HTR-8/SVneo (cell line): ENCODE measurements at places on chromosomes 1 and 21.
A peak's percentile ranks its signal among the peaks of the same experiment; 100 is the strongest.

DNA sequence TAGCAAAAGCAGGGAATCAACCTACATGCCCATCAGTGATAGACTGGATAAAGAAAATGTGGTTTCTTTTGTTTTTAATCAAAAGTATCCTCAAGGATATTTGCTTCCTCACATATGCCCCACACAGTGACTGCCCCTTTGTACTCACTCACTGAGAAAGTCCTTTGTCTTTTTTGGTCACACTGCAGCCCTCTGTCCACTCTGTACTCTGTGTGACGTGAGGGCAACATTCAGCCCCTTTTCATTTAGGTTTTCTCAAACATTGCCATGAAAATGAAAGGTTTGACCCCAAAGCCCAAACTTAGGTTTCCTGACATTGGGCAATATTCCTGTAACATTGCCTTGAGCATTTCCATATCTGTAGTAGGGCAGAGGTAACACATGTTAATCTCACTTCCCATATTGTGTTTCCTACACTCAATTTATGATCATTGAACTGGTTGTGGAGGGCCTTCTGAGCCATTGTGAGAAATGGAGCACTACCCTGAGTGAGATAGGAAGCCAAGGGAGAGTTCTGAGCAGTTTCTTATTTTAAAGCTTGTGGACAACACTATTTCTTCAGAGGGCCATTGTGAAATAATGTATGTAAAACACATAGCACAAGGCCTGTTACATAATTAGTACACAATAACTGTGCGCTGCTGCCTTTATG is 501.9 kb upstream of the C1orf87 start:
- DNase-seq = no peak

DNA sequence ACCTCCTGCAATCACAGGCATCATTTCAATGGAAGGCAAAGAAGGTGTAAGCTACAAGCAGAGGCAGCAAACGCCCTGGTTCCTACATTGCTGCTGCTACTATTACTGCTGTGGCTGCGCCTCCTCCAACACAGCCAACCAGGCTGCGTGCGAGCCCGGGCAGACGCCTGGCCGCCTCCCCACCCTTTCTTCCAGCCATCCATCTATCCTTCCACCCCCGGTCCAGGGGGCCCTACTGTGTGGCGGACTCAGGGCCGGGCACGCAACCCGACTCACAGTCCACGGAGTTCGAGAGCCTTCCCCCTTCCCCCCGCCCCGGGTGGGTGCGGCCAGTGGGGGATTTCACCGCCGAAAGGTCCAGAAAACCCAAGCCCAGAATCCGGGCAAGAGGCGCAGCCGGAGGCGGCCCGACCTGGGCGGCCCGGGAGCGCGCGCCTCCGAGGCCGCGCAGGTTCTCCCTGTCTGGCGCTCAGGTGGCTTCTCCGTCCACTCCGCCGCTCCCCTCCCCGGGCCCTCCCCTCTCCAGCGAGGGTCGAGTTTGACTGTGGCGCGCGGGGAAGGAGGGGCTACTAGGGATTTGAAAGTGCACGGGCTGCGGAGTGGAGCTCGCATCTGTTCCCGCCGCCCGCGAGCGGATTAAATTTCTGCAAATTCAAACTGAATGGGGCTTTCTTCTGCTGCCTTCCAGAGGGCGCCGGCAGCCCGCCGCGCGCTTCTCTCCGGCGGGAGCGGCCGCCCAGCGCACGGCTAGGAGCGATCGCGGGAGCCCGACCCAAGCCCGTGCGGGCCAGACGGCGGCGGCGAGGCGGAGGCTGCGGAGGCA is at the start of gene HUNK:
Gene HUNK (plus strand): TSS at position 569 of the 823 bp plus-strand sequence. CDS start 655 bp downstream, outside the sequence.
- no peak for DNase-seq

GRCh38 chr1:26047278-26047874 is 1.5 kb upstream of the SLC30A2 start:
- DNase-seq = no peak

GRCh38 chr1:182210417-182210816 is 148.9 kb upstream of the ZNF648 start:
- no peak for DNase-seq

- no peak for DNase-seq
These were observed 204.1 kb downstream of the FMN2 start for GRCh38 chr1:240295811-240296210.

DNA sequence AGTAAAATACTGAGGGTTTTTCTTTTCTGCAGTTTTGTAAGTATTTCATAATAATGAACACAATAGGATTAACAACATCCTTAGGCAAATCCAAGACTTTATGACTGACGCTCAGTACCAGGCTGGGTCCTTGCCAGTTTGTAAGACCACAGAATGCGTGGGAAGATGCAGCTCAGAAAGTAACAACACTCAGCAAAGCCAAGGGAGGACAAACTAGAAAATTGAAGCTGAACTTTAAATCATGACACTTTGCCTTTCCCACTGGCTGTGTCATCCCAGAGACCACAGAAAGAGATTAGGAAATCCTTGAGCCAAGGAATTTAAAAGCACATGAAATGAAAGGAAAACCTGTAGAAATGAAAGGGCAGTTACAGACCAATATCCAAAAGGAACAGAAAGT is 426.3 kb upstream of the CHRM3 start:
- DNase-seq = peak; percentile 72

DNA sequence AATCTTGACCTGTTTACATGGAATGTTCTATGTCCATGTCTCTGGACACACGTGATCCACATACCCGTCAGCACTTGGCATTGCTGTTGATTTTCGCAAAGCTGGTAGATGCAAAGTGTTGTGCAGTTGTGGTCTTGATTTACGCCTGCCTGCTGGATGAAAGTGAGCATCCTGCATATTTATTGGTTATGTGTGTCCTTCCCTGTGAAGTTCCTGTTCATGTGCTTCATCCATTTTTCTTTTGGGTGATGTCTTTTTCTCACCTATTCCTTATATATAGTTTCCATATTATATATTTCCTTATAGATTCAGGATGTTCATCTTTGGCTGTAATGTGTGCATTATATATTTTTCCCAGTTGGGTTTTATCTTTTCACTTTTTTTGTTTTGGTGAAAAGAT is 6.5 kb downstream of the AGPAT3 start:
- no peak for DNase-seq

DNA sequence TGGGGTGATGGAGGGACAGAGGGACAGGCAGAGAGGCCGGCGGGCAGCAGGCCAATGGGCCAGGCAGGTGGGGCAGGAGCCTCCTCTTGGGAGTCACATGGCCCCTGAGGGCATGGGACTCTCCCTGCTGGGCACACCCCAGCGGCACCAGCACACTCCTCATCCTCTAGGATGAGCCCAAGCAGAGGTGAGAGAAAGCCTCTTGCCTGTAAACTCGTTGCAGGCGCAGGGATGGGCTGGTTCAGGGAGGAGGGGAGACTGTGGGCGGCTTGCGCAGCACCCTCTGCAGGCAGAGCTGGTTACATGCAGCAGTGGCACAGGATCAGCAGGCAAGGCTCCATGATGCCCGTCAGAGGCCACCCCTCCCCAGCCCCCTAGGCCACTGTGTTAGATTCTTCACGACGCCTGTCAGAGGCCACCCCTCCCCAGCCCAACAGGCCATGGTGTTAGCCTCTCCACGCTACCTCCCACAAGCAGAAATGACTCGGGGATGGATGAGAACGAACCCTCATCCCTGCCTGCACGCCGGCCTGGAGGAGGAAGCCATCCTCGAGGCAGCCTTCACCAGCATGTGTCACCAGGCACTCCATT is 209.7 kb upstream of the VAMP3 start:
- no peak for DNase-seq

DNA sequence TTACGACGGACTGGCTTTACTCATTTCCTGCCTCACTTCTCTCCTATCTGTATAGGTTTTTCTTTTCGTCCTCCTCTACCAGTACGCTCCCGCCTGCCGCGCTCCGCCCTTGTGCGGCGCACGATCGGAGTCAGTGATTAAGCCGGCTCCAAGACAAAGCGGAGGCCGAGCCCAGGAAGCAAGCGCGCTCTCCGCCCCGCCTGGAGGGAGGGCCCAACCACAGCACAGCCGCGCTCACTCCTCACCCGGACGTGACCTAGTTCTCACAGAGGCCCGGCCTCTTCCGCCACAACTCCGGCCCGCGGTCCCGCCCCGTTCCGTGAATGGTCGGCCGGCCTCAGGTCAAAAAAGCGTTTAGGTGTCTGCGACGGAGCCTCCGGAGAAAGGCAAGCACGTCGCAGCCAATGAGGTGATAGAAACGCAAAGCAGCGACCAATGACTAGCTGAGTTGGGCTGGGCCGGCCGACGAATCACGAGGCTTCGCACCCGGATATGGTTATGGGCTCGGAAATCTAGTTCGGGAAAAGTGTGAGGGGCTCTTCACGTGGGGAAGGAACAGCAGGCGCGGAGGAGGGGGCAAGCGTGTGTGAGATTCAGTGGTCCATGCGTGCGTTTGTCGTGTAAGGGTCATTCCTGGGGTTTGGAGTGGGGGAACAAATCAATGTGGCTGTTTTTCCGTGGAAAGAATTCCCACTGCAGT is at the start of gene METTL13:
Gene METTL13 (plus strand): TSS at position 485 of the 700 bp plus-strand sequence. CDS start 308 bp downstream, outside the sequence.
- peak; percentile 98 for DNase-seq

GRCh38 chr1:50822035-50822776 is 137.9 kb downstream of the FAF1 start:
- no peak for DNase-seq

DNA sequence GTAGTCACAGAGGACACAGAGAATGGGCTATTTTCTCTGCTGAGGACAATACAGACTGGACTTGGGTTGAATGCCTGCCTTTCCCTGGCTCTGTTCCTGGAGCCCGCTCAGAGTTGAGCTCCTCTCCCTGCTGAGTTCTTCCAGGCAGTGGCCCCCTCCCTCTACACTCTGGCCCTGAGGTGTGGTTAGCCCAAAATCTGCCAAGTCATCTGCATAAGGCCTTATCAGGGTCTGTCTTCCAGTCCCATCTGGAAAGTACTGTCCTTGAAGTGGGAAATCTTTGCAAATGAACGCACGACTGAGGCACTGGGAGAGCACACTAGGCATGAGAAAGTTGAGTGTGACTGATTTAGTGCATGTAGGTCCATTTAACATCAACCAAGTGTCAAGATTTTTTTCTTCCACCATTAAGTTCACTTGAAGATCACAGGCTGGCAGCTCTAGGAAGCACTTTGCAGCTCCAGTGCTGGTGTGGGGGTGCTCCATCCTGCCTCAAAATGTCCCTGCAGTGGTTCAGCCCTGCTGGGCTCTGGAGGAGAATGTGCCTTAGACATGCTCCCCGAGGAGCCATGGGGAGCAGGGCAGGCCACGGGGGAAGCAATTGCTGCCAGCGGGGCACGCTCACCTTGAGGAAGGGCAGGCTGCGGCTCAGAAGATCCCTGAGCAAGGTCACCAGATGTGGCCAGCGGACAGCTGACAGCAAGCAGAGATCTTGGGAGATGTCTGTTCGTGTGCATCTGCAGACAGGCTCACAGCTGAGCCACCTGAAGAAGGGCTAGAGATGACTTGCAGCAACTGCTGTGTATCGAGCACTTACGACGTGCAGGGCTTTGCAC is 41.5 kb downstream of the IER5 start:
- no peak for DNase-seq

GRCh38 chr21:28768753-28769152 is 223.9 kb downstream of the LTN1 start:
- DNase-seq = no peak

- no peak for DNase-seq
These were observed at the start of gene KRTAP20-3 for GRCh38 chr21:30642564-30642963. Gene KRTAP20-3, plus strand, starts transcription at chr21:30642864.

DNA sequence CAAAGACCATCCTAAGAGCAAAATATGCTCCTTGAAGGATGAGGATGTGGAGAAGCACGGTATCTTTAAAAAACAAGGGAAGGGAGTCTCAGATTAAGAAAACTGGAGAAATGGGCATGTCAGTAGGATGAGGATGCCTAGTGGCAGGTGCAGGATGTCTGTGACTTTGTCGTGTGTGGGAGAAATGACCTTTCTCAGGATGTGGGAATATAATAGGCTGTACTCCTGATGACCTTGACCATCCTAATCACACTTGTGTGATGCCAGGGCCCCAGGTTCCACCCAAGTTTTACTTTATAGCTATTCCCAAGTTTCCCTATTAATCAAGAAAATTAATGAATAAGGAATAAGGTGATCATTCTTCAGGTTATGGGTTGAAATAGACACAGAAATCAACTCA is 12.9 kb downstream of the C1orf116 start:
- no peak for DNase-seq

GRCh38 chr21:37402251-37402867 is 35.8 kb downstream of the DYRK1A start:
- no peak for DNase-seq

GRCh38 chr1:7752512-7753417 is 18.3 kb upstream of the VAMP3 start:
- DNase-seq = peak; percentile 41

DNA sequence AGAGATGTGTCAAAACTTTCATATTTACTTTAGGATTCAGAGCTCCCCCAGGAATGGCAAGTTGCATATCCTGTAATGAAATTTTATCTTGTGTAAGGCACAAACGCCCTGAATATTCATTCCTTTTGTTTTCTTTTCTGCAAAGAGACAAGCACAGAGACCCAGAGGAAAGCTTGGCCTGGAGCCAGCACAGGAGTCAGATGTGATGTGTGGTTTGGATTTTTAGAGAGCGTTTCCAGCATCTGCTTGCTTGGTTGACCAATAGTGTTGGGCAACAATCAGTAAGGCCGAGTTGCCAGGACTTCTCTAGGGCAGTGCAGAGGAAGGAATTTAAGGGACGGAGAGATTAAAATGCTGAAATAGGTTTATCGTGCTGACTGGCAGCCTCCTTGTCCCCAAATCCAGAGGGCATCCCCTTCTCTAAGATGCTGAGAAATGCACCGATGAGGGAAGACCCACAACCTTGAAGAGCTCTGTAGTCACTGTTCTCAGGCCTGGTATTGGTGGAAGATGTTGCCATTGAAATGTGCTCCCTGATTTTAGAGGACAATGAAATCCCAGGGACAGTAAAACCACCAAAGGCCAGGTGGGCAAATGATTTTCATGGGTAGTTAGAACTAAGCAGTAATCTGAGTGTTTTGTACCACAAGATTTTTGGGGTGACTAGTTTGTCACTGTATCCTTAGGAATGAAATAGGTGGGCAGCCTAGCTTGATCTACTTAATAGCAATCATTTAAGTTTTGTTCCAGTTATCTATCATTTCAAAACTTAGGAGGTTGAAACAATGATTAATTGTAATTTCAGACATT is 37.9 kb upstream of the RHOU start:
- DNase-seq = no peak

DNA sequence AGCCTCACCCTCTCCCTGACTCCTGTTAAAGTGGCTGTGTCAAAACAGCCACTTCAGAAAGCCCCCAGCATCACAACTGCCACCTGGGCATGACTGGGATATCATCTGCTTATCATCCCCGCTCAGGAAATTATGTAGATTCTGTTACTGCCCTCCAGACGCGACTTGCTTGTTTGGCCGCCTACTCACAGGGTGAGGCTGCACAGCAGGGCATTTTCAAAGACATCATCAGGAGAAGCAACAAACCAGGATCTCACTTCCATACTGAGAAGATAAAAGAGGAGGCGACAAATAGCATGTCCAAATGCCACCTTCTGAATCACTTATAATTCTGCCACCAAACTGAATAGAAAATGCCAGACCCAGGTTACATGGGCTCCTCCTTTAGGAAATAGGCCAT is 94.8 kb downstream of the MIS18A start:
- DNase-seq = no peak

- DNase-seq = no peak
These were observed 48.3 kb upstream of the ARTN start for GRCh38 chr1:43885279-43885801.
